Aorta (tissue), 5 donors: ENCODE measurements at places on chromosomes 12 and 14. TPM values are rescaled to one million over a fixed set of nuclear protein-coding genes. Genes with fewer than 3 reads are reported as not detected.

- peak; percentile 83 for DNase-seq
Measured at GRCh38 chr12:105330283-105330930, at the start of gene C12orf75. Gene C12orf75 (plus strand): TSS chr12:105330691. CDS start chr12:105330892, 201 bp downstream.

DNA sequence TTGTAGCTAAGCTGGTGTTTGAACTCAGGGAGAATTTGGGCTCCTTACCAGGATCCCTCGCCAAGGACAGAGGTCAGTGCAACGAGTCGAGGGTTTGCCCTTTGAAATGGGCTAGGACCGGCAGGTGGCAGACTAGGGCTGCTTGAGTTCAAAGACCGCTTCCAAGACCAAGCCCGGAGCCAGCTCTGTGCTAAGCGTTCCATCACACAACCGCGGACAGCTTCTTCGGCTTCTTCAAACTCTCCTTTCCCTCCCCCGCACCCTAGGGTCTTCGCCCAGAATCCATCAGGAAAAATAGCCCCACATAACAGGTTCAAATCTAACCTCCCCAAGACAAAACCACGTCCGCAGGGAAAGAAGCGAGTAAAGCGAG, 705 bp upstream of the FLVCR2 start:
- peak; percentile 91 for DNase-seq

DNA sequence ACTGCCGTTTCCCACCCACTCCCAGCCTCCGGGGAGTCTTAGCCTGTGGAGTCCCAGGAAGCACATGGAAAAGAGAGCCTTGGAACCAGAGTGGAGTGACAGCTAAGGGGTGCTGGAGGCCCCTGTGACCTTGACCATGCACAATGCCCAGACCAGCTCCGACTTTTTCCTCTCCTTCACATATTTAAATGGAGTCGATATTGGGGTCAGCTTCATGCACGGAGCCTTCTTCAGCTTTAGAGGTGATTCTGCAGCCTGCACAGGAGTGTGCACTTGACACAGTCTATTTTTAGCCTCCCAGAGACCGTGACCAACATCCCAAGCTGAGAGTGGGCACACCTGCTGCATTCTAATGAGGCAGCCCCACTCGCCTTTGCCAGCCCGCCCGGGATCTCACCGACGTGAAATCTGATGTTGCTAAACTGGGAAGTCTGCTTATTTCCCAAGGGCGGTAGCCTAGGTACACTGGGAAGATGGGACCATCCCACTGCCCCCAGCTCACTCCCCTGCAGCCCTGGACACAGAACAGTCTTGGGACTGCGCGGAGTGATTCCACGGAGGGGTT, 47.5 kb downstream of the PRMT8 start:
- DNase-seq, result no peak

Gene HOXC4
- polyA plus RNA-seq, result 1.4 TPM
